IMR-90 (cell line): ENCODE measurements at places on chromosomes 6 and 20.

DNA sequence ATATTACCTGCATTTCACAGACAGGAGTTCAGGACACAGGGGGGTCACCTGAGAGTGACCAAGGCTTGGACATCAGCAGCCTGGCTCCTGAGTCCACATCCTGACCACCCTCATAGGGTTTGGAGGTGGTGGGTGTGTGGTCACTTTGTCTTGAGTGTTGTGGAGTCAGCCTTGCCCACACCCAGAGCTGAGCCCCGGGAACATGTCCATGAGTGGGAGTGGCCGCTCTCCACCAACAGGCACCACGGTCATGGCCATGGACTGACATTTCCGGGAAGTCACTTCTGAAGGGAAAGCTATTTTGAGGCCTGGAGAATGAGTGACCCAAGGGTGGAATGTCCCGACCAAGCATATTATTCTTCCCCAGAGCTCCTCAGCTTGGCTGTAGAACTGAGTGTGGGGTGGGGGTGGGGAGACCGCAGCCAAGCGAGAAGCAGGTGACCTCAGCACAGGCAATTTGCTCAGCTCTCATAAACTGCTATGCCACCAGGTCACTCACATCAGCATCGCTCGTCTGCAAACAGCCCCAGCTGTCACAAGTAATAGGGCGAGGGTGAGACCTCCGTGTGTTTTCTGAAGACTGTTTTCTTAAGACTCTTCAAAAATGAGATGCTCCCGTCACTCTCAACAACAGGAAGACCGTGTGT is 348.6 kb upstream of the CDH4 start:
- DNase-seq, result no peak

- no peak for DNase-seq
These were observed 11.2 kb upstream of the MROH8 start for GRCh38 chr20:37190354-37191112.

GRCh38 chr6:84409911-84410310 is 182.5 kb upstream of the CEP162 start:
- DNase-seq, result no peak

DNA sequence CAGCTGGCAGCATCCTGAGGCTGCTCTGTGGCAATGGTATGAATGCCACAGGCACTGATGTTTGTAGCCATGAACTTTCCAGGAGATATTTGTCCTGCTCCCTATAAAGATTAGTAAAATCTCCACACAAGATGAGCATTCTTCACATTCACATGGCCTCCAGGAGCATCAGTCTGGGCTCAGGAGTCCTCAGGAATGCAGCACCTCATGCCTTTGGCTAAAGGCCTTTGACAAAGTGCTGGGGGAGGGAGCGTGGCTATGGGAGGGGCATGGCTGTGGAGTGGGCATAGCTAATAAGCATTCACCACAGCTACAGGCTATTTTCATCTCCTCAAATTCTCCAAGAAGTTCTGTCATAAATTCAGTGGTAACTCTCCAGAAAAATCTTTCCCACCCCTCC is 90.5 kb upstream of the LY86 start:
- no peak for DNase-seq

- peak; percentile 68 for DNase-seq
These were observed 47.9 kb upstream of the ARID1B start for GRCh38 chr6:156729248-156729647.

DNA sequence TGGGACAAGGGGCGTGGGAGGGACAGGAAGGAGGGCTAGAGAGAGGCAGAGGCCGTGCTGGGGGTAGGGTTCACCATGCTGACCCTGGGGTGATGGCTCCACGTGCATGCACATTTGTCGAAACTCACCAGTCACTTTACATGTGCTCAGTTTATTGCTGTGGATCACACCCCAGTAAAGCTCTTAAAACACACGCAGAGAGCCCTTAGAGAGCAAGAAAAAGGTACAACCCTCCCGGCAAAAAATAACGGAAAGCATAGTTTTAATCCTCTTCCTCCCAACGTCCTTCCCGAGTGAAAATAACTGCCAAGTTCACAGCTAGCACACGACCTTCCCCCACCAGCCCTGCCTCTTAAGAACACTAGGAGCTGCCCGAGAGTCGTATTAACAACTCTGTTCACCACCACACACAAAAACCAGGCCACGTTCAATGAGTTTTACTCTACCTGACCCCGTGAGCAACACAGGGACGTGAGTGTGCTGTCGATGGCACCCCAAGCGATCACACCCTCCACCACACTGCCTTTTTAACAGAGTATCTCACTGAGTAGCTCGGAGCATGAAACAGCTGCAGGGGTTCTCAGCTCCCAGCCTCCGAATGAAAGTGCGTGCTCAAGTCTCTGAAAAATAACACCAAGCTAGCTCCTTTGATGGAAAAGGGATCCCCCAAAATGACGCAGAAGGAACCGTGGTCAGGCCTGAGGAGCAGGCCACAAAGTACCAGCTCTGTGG is 39.7 kb downstream of the TAF4 start:
- DNase-seq, result peak; percentile 74

GRCh38 chr20:21528870-21529269 is 15.0 kb upstream of the NKX2-2 start:
- DNase-seq, result no peak

DNA sequence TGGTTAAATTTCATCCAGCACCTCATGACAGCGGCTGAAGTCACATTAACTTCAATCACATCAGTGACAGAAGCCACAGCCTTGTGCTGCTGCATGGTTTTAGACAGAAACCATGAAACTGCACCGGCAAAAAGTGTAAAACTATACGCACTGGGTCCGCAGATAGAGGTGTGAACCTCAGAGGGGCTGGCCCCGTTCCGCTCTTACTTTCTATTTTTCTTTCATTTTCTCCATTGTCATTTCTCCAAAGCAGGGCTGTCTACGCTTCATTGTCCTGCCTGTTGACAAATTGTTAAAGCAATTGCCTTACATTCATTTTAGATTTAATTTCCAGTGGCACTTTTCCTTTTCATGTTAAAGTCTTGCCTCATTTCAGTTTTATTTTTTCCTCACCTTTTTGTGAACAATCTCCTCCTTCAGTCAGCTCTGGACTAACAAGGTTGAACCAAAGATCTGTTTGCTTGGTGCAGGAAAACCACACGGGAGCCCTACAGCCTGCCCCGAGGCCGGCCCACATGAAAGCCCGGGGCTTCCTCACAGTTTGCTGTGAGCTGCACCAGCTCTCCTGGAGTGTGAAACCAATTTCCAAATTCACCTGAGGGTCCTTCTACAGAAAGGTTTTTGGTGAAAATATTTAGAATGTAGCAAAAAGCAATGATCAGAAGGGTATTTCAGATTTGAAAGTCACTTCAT is 63.7 kb downstream of the PRR18 start:
- DNase-seq, result no peak

GRCh38 chr6:148265054-148265453 is 77.6 kb upstream of the SASH1 start:
- DNase-seq, result no peak

DNA sequence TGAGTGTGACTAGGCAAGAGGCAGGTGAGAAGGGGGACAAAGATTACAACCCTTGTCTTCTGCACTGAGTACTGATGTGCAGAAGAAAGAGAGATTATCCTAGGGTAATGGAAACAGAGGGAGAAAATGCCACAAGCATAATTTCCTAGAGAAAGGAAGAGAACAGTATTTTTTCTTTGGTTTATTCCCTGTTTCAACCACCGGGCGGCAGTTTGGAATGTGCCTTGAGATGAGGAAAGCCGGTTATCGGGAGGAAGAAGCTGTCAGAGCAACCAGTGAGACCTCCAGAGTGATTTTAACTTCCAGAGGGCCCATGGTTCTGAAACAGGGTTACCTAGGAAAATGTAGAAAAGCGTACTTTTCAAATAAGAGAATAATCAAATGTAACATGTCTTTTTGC is 121.4 kb downstream of the REV3L start:
- peak; percentile 43 for DNase-seq

- DNase-seq, result no peak
These were observed 2.6 kb downstream of the DUSP22 start for GRCh38 chr6:294656-295565.

DNA sequence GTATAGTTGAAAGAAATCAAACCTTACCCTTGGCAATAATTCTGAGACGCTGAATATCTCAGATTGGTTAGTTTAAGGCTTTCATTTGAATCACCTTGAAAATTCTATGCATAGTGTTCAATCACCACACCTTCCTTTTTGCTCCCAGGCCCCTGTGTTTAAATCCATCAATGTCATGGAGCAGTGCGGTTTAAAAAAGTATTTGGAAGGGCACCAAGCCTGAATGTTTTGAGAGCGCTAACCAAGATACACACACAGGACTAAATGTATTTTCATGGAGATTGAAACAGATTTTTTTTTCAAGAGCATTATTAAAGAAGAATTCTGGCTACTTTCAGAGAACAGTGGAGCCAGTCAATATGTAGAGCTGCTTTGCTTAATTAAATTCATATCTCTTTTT is 195.7 kb downstream of the CENPW start:
- no peak for DNase-seq

GRCh38 chr6:163489584-163489983 is 75.1 kb downstream of the QKI start:
- peak; percentile 35 for DNase-seq

DNA sequence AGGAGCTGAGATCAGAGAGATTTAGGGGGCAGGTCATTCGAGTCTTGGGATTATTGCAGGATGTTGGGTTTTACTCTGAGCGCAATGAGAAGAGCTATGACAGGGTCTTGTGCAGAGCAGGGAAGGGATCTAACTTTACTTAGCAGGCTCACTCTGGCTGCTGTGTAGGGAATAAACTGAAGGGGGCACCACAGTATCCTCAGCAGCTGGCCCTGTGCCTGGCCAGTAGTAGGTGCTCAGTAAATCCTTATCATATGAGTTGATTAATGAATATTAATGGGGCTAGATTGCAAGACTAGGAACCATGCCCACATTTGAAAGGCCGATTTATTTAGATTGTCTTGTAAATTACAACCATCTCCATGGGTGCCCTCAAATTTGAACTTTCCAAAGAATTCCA is 4.6 kb upstream of the MDGA1 start:
- DNase-seq, result no peak

- DNase-seq, result no peak
These were observed 2.7 kb downstream of the TMEM74B start for GRCh38 chr20:1182106-1182505.

DNA sequence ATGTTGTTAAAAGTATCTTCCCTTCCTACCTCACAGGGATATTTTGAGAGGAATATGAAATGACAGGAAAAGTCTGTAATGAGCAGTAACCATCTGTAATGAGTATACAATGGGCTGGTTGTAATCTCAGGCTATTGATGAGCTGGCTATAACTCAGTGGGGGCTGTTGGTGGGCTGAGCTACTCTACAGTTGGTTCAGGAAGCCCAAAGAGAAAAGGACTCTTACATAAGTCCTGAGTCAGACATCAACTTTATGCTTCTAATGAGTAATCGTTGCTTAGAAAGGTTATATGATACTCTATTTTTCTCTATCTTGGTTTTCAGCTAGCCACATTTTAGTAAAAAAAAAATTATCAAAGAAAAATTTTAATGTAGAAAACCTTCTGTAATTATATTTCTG is 26.4 kb downstream of the ZNF391 start:
- DNase-seq, result no peak

GRCh38 chr6:51910851-51911250 is 176.6 kb downstream of the PKHD1 start:
- DNase-seq, result no peak

- DNase-seq, result no peak
These were observed 241.7 kb downstream of the ATXN1 start for GRCh38 chr6:16519265-16520242.

DNA sequence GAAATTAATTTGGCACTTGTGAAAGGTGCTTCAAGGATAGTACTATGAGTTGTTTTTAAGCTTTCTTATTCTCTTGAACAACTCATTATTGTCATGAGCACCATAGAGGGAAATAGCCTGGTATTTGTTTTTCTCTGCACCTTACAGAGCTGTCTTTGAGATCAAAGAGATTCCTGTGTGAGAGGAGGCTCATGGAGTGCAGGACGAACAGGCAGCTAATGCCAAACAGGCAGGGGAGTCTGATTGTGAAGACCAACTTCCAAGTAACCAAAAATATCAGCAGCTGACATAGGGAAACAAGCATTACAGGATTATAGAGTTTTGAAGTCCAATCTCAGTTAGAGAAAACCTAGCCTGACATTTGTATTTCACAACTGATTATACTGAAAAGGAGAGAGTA is 110.6 kb upstream of the TENT5A start:
- no peak for DNase-seq
